ENCODE measurements at places on chromosomes 3 and 15.

- DNase-seq: no peak
These were observed 146.1 kb upstream of the UMPS start for GRCh38 chr3:124584245-124584551.

GRCh38 chr15:67125589-67126502 lies 60.4 kb downstream of the SMAD3 start:
- peak; percentile 99 for DNase-seq

DNA sequence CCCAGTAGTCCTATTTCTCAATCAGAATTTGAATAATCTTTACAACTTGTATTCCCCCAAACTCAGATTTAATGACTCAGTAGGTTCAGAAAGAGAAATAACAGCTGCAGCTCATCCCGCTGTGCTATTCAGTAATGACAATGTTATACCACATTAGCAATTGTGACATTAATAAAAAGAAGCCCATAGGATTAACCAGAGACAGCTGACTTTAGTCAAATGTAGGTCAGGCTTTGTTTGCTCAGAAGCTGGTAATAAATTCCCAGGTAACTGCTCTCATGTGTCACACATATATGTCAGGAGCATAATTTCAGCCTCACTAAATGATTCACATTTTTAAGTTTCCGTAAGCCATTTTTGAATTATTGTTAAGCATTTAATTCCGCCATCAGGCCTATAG lies 222.0 kb upstream of the UBE2E2 start:
- no peak for DNase-seq

- DNase-seq: no peak
These were observed 105.3 kb upstream of the CHMP2B start for GRCh38 chr3:87121856-87122255.
